ENCODE measurements at places on chromosomes 3 and 15. TPM values are rescaled to one million over a fixed set of nuclear protein-coding genes. Genes with fewer than 3 reads are reported as not detected.

- no peaks in the 10 kb centered on the region for H3K36me3 ChIP-seq
- H3K27ac ChIP-seq = peak overlapping the region; percentile 55
- peak overlapping the region; percentile 28 for H3K4me3 ChIP-seq
- H3K27me3 ChIP-seq = peaks cover 91% of the 10 kb centered on the region
- no peak for DNase-seq
- no peaks in the 10 kb centered on the region for H3K4me1 ChIP-seq
Measured at GRCh38 chr15:41494922-41495735, 1.5 kb downstream of the ITPKA start.

DNA sequence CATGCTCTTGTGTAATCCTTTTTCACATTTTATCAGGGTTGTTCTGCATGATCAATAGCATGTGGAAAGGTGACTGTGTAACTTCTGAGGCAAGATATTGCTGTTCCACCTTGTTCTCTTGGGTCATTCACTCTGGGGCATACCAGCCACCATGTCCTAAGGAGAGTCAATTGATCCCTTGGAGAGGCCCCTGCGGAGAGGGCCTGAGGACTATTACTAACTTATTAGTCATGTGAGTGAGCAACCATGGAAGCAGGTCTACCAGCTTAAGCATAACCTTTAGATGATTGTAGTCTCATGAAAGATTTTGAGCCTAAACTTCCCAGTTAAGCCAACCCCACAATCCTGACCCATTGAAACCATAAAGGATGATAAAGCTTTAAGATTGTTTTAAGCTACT is 22.0 kb upstream of the COL6A5 start:
- H3K27me3 ChIP-seq = no peaks in the 10 kb centered on the region
- no peak for DNase-seq
- H3K36me3 ChIP-seq = no peaks in the 10 kb centered on the region
- no peak overlapping the region for H3K4me3 ChIP-seq
- H3K27ac ChIP-seq = no peak overlapping the region

DNA sequence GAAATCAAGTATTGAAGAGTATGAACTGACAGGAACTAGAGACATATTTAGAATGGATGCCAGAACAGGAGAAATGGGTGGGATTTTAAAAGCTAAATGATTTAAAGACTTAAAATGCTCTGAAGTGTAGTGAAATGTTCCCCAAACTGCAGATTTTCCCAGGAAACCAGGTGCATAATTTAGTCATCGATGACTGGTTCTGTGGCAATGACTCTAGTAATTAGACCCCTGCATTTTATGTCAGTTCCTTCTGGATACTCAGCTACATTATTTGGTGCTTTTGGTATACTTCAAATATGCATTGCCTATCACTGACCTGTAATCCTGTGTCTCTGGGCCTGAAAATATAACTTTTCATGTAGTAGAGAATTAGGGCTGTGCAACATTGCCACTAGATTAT is 16.8 kb downstream of the AGTR1 start:
- H3K27ac ChIP-seq = no peak overlapping the region
- no peak overlapping the region for H3K4me3 ChIP-seq
- no peaks in the 10 kb centered on the region for H3K27me3 ChIP-seq
- H3K36me3 ChIP-seq = no peaks in the 10 kb centered on the region
- no peaks in the 10 kb centered on the region for H3K4me1 ChIP-seq

DNA sequence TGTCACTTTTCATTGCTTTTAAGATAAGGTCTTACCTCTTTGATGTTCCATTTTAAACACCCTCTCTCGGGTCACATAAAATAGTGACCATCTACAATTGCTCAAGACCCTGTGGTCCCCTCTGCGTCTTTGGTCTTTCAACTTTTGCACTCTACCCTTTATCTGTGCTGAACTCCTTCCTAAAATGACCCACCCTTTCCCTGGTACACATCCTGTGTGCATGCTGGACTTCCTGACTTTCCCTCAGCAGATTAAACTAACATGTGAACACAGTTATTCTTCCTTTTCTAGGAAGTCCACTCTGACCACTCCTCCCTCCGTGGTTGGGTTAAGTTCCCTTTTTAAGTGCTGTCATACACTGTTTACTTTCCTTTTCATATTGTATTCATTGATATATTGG is 414.2 kb downstream of the GABRB3 start:
- no peaks in the 10 kb centered on the region for H3K27me3 ChIP-seq
- no peaks in the 10 kb centered on the region for H3K4me1 ChIP-seq
- no peak for DNase-seq
- H3K36me3 ChIP-seq = no peaks in the 10 kb centered on the region
- H3K4me3 ChIP-seq = no peak overlapping the region

GRCh38 chr3:110646496-110646895 is 425.1 kb upstream of the NECTIN3 start:
- H3K27ac ChIP-seq = no peak overlapping the region
- no peak for DNase-seq
- H3K4me3 ChIP-seq = no peak overlapping the region
- H3K4me1 ChIP-seq = no peaks in the 10 kb centered on the region

GRCh38 chr15:66220601-66221000 is 32.9 kb downstream of the MEGF11 start:
- no peak overlapping the region for H3K4me3 ChIP-seq
- H3K27ac ChIP-seq = no peak overlapping the region
- H3K27me3 ChIP-seq = no peaks in the 10 kb centered on the region
- H3K36me3 ChIP-seq = no peaks in the 10 kb centered on the region
- H3K4me1 ChIP-seq = no peaks in the 10 kb centered on the region
- no peak for DNase-seq

- H3K27me3 ChIP-seq = no peaks in the 10 kb centered on the region
- no peaks in the 10 kb centered on the region for H3K4me1 ChIP-seq
- no peak overlapping the region for H3K4me3 ChIP-seq
- no peak for DNase-seq
Measured at GRCh38 chr15:86063356-86064095, 16.1 kb upstream of the AGBL1 start.

DNA sequence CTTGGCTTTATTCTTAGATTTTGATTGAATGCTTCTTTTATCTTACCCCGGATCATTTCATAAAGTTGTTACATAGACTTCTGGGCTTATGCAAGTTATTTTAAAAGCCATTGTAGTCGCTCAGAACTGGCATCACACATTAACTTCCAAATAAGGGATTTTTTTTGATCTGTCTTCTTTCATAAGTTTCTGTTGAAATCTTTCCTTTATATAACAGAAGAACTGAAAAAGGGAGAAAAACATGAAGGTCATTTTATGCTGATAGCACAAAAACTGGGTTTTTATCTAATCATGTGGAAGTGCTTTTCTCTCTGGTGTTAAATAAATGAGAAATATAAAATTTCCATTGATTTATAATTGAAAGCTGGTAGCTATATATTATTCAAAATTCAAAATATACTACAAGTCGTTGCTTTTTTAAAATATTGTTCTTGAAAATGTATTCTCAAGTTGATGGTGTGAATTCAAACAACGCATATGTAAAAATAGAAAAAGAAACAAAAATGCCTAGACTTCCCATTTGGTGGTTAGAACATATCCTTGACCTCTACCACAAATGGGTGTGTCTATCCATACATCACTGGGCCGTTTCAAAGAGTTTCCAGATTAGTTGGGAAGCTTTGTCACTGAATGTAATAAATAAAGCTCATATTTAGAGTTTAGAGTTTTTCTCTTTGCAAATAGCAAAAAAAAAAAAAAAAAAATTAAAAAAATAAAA is 258.3 kb upstream of the ZPLD1 start:
- no peaks in the 10 kb centered on the region for H3K36me3 ChIP-seq
- no peak for DNase-seq
- no peak overlapping the region for H3K27ac ChIP-seq
- no peaks in the 10 kb centered on the region for H3K27me3 ChIP-seq

DNA sequence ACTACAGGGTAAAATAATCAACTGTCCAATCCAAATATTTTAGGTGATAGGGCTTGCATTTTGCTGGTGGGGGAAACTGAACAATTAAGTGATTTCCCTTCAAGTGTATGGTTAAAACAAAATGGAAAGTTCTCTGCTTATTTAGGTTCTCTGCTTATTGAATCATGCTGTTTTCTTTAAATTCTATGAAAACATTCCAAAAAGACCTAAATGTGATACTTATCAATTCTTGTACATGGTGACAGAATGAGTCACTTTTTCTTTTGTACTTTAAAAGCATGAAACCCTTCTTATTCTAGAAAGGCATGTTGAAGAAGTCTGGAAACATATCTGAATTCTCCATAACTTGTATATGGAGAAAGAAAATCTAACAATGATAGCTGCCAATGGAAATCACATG is 192.6 kb downstream of the FMN1 start:
- H3K36me3 ChIP-seq = no peaks in the 10 kb centered on the region
- no peak overlapping the region for H3K27ac ChIP-seq
- H3K4me1 ChIP-seq = no peaks in the 10 kb centered on the region
- no peak for DNase-seq

INAFM2 gene
- total RNA-seq = 24.9 TPM

UMPS gene
- 34.5 TPM for total RNA-seq

WWTR1 gene
- 126 TPM for total RNA-seq

FGF12 gene
- total RNA-seq = 0.42 TPM

SLCO2A1 gene
- 13.8 TPM for total RNA-seq

FMN1 gene
- total RNA-seq = 62.1 TPM

POU1F1 gene
- not detected for total RNA-seq

DENND4A gene
- total RNA-seq = 35.8 TPM
